ENCODE measurements at places on chromosomes 2 and 18. TPM values are rescaled to one million over a fixed set of nuclear protein-coding genes. Genes with fewer than 3 reads are reported as not detected.

DNA sequence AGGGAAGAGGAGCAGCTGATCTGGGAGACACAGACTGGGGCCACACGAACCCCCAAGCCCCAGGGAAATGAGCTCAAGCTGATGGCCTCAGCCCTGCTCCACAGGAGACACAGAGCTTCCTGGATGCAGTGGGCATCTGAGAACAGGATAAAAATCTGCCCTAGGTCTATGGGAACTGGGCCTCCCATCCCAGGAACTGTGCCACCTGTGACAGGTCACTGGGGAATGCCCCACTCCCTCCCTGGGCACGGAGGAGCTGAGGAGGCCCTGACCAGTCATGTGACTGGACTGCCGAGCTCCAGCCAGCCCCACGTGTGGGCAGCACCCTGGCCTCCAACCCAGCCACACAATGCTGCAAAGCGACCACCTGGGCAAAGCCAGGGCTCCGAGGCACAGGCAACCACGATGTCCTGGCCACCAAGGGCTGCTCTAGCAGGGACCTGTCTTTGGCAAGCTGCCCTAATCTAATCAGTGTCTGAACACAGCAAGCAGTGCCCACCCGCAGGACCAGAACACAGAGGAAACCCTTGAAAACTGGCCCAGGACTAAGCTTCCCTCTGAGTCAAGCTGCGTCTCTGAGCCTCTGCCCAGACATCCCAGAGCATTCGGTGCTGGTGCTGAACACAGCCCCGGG is 57.8 kb upstream of the ID2 start:
- DNase-seq, result no peak

- DNase-seq, result no peak
These were observed 17.9 kb upstream of the LRRTM1 start for GRCh38 chr2:80322311-80322920.

- no peak for DNase-seq
These were observed 27.0 kb upstream of the HNMT start for GRCh38 chr2:137937246-137937645.

DNA sequence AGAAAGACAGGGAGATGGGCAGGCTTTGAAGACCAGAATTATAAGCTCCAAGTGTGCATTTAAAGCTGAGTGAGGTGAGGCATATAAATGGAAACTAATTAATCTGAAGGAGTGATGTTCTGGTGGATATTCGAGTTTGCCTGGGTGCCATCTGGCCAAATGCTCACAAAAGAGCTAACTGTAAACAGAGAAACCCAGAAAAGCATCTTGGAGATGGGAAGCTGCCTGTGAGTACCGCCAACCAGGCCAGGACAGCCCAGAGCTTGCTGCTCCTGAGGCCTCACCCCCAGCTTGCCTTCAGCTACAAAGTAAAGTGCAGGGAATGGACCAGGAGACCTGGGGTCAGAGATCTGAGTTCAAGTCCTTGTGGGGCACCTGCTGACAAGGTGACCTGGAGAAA is 446.1 kb upstream of the MYT1L start:
- DNase-seq, result no peak

Gene PNO1
- total RNA-seq, result 15.7 TPM

DNA sequence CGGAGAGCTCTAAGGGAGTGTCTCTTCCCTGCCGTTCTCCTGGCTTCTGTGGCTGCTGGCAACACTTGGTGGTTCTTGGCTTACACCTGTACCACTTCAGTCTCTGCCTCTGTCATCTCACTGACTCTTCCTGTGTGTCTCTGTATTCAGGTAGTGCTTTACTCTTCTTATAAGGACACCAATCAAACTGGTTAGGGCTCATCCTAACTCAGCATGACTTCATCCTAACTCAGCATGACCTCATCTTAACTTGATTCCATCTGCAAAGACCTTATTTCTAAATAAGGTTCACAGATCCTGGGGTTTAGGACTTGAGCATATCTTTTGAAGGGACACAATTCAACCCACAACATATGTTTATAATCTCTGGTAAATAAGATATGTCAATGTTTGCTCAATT is 51.6 kb upstream of the DSEL start:
- no peak for DNase-seq

- no peak for DNase-seq
These were observed 270.9 kb upstream of the SKOR2 start for GRCh38 chr18:47522359-47522758.

Gene ORMDL1
- total RNA-seq, result 70.6 TPM

GRCh38 chr2:187504312-187504921 is 49.8 kb downstream of the TFPI start:
- DNase-seq, result no peak

GRCh38 chr2:11154016-11154922 is 998 bp upstream of the SLC66A3 start:
- no peak for DNase-seq

- no peak for DNase-seq
These were observed 93.9 kb downstream of the DGKD start for GRCh38 chr2:233448220-233448559.

DNA sequence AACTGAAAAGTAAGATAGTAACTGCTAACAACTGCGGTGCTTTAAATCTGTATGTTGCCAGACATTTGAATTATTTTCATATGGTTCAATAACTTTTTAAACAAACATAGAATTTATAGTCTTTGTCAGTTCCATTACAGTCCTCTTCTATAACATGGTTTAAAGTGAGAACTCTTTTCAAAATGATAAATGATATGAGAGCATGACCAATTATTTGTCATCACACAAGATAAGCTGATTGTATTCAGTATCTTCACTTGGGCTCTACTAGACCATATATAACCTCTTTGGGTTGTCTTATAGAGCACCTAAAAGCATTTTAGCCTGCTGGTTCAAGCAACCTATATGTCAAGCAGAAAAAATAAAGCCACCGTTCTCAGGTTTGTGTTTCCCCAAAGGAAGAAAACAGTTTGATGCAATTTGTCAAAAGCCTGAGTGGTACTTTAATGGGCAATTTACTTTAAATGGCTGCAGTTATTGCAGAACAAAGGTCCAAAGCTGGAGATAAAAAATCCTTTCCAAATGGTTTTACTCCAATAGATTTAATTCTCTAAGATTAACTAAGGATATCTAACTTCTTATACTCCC is 298.4 kb downstream of the FSIP2 start:
- DNase-seq, result no peak

DNA sequence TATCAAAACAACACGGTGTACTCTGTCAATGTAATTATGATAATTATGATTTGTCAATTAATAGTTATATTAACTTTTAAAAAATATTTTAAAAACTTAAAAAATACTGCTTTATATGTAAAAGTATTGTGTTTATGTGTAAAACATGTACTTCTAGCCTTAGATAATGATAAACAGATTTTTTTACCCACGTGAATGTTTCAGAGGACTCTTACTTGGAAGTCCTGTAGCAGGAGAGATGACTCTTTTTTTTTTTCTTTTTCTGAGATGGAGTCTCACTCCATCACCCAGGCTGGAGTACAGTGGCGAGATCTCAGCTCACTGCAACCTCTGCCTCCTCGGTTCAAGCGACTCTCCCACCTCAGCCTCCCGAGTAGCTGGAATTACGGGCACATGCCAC is 6.2 kb upstream of the MTCL1 start:
- DNase-seq, result no peak

Gene ARMC9
- total RNA-seq, result 21.3 TPM

Gene OBSL1
- total RNA-seq, result 20.6 TPM

- DNase-seq, result no peak
These were observed 378.4 kb upstream of the SPHKAP start for GRCh38 chr2:228559774-228560415.

DNA sequence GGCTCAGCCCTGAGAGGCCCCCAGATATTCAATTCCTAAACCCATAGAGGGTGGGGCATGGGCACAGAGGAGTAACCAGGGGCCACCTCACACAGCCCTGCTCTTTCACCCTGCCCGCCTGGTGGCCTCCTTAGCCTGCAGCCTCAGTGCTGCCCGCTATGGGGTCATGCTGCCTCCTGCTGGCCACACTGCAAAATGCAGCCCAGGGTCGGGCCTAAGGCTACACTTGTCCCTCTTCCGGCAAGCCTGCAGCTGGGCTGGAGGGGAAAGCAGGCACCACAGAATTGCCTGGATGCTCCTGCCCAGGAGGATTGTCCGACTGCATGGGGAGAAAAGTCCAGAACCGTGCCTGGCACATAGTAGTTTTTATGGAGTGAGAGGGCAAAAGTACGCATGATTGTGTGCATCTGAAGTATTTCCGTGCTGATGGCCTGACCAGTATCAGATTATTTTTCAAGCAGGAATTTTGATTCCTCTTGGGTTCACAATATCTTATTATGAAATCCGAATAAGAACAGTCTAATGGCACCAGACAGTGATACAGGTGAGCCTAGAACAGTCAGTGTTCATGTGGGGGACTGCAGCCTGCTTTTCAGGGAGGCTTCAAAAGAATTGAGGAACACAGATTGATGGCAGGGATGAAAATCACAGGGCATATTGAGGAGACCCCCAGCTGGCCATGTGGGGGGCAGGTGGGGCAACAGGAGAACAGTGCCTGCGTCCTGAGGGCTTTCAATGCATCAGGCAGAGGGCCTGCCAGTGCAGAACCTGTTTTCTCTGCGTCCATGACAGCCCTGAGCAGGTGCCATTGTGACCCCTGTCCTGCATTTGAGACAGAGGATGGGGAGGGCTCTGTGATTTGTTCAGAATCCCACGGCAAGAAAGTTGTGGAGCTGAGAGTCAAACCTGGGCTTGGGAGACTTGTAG is 51.2 kb upstream of the ALPP start:
- peak; percentile 37 for DNase-seq

Gene MAB21L4
- total RNA-seq, result not detected

Gene MALT1
- total RNA-seq, result 11.0 TPM

GRCh38 chr2:2799151-2799697 is 468.1 kb upstream of the MYT1L start:
- no peak for DNase-seq

- no peak for DNase-seq
These were observed 9.4 kb downstream of the PELI1 start for GRCh38 chr2:64134813-64135212.

DNA sequence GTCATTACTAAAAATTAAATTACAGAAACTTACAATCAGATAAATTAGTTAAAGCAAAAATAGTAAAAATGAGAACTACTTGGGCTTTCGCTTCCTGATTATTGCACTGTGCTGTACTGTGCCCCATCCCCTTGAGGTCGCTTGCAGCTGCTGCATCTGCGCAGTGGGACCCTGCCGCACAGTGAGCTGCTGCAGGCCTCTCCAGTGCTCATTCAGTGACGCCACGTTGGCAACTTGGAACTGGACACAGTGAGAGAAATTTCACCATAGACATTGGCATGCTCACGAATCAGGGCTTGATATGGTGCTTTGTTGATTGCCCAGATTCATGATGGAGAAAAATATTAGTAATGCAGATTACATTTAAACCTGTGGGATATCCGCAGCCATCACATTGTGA is 290.8 kb upstream of the MYT1L start:
- no peak for DNase-seq

DNA sequence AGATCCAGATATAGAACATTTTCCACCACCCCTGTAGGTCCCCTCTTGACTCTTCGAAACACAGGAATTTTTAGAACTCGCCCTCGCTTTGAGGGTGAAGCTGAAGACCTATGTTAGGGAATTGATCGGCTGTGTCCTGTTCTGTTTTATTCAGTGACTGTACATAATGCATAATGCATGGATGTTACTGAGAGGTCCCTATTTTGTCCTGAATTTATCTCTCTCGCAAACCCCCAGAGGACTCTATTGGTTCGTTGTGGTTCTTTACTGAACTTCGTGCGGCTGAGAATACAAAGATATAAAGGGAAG is 431 bp upstream of the EIF5B start:
- DNase-seq, result no peak

Gene NYAP2
- total RNA-seq, result not detected

Gene CHRND
- not detected for total RNA-seq

GRCh38 chr2:197080578-197081216 is 154.2 kb upstream of the PGAP1 start:
- no peak for DNase-seq

Gene MAP2
- total RNA-seq, result 8.8 TPM

Gene IGFBP2
- 268 TPM for total RNA-seq

Gene CCBE1
- 9.0 TPM for total RNA-seq

DNA sequence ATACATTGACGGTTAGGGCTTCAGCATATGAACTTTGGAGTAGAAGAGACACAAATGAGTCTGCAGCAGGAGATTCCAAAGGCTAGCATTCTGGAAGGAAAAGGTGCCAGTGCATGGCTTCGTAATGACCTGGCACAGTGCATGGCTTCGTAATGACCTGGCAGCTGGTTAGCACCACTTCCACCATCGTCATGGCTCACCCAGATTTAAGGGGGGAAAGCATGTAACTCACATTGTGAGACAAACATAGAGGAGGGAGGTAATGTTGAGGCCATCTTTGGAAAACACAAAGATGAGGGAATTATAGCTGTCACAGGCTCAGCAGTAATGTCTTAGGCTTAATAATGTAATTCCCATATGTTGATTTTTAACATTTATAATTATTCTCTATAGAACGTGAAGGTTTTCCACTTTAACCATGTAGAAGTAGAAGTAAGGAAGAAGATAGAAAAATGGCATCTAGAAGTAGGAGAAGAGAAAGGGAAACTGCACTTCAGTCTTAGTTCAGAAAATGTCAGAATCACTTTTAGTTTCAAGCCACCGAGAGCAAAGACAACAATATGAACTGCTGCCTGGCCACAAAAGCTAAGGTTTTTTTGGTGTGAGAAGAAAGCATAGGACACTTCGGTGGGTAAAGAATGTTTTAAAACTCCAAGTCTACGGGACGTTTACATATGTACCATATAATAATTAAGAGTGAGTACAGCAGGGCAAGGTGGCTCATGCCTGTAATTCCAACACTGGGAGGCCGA is 6.8 kb upstream of the STK25 start:
- DNase-seq, result no peak

Gene UGT1A3
- total RNA-seq, result not detected

DNA sequence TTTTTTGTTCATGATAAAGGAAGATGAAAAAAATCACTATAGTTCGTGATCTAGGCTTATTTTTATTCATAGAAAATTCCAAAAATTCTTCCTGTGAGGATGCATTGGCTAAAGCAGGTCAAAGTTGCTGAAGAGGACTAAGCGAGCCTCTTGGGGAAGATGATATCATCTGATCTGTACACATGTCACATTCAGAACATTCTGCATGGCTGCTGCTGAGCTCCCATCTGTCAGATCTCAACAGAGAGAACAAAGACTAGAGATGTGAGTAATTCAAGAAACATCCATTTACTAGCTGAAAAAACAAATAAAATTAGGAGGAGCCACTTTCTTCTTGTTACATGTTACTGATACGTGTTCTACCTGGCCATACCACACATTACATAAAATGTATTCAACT is 518.6 kb upstream of the FSIP2 start:
- no peak for DNase-seq

- no peak for DNase-seq
These were observed 239.3 kb upstream of the SP5 start for GRCh38 chr2:170475878-170476277.

- no peak for DNase-seq
These were observed 107.2 kb downstream of the ZEB2 start for GRCh38 chr2:144412709-144413108.

GRCh38 chr2:174775571-174775980 is 11.3 kb upstream of the CHRNA1 start:
- no peak for DNase-seq

GRCh38 chr2:178855151-178855550 is 47.9 kb upstream of the TTN start:
- no peak for DNase-seq

Gene HOXD8
- total RNA-seq, result 14.2 TPM

Data from glomerular endothelial cell (primary cell).